Fibroblast of skin of left biceps (primary cell): ENCODE measurements at places on chromosomes 7 and 10.
A peak's percentile ranks its signal among the peaks of the same experiment; 100 is the strongest.

- no peak for DNase-seq
Observed at GRCh38 chr10:12503311-12503710, 154.0 kb downstream of the CAMK1D start.

DNA sequence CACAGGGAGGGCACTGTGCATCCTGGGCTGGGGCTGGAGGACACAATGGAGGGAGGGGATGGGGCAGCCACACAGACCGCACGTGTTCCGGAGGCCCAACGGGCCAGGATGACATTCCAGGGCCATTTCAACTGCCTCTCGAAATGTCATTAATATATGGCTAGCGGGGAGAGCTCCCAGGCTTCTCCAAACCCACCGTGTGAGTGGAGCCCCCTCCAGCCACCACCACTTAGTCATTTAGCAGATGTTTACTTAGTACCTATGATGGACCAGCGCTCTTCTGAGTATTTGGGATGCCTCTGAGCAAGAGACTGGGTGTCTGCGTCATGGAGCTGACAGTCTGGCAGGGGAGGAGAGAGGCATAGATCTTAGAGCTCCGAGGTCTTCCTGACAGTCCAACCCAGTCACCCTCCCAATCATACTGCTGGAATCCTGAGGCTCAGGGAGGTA, 107.3 kb downstream of the ZMIZ1 start:
- DNase-seq = no peak

GRCh38 chr7:157428554-157428945, 91.7 kb downstream of the DNAJB6 start:
- DNase-seq = no peak

DNA sequence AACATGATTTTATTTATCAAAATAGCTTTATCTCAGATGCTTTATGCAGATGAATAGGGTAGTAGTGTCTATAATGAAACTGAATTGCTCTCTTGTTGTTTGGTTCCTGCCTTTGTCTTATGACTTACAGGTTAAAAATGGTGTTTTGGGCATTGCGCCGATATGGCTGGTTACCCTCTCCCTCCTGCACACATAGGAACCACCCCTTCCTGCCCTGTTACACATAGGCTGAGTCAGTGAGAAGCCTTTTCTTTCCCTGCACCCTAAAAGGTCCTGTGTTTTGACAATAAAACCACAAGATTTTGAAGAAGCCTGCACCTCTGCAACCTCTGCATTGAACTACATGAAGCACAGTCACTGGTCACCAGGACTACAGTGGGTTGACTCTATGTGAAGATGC, 655.8 kb upstream of the ANKRD30A start:
- DNase-seq = no peak

DNA sequence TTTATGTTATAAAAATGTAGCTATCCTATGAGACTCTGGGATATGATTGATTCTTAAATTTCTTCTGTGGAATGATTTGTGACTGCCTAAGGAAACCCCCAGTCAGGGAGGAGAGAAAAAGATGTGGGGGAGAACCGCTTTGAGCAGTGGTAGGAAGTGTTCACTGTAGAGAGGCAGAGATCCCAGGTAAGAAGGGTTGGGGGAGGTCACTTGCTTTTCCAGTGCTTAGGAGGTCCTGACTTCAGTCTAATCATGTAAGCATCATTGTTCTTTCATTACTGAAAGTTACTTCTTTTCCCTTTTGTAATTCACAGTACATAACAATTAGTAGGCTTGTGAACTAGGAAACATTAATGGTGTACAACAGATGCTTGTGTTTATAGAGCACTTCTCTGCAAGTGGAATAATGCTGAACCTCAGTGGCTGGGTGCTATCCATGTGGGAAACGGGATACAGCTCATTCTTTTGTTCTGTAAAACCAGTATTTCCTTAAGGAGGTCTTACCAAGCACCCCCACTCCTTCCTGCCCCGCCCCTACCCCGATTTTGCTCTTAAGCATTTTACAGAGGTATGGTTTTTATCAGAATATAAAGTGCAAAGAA, 165.4 kb downstream of the ST7 start:
- no peak for DNase-seq

GRCh38 chr7:93895859-93896600, 5.5 kb upstream of the TFPI2 start:
- DNase-seq = no peak

GRCh38 chr7:17668122-17668521, 272.2 kb downstream of the SNX13 start:
- DNase-seq = no peak

DNA sequence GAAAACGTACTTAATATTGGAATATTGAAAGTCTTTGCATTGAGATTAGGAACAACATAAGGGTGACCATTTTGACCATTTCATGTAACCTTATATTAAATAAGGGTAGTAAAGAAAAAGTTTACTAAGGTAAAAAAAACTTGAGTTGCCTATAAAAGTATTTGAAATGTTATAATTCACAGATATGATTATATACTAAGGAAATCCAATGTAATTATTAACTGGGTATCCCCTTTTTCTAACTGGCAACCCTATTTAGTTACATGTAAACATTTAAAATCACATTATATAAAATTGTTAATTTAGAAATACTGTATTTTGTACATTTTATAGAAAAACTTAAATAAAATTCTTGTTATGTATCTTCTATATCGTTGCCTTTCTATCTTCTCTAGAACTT, 64.2 kb downstream of the TRIM24 start:
- no peak for DNase-seq

- no peak for DNase-seq
Observed at GRCh38 chr7:155917836-155918430, 105.7 kb upstream of the SHH start.

DNA sequence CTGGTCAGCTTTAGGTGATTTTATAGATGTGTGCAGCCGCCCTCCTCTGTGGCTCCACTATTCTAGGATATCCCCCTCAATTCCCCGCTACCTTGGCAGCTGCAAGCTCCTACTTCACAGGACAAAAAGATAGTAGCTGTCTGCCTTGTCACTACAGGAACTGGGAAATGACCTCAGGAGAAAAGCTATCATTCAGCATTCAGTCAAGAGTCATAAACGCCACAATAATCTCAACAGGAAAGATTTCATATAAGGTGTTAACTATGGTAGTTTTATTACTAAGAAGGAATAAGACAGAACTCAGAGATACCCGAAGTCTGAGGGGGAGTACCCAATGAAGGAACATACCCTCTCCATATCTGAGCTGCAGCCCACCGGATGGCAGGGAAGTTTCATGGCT, 63.9 kb downstream of the CRPPA start:
- no peak for DNase-seq

DNA sequence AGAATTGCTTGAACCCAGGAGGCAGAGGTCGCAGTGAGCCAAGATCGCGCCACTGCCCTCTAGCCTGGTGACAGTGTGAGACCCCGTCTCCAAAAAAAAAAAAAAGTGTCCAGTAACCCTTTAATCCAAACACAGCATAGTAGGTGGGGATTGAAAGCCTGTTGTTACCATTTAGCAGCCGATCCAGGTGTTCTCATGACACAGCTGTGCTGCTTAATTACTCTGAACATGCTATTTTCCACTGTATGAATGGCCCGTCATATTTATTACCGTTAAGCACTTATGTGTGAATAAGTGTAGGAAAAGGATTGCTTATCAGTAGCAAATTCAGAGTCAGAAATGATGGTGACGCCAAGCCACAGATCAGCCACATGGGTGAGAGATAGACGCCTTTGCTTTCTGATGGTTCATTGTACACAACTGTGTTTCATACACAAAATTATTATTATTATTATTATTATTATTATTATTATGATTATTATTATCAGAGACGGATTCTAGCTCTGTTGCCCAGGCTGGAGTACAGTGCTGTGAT, 11.6 kb upstream of the ORAI2 start:
- no peak for DNase-seq

GRCh38 chr7:115980159-115980558, 50.4 kb downstream of the TFEC start:
- DNase-seq = no peak

DNA sequence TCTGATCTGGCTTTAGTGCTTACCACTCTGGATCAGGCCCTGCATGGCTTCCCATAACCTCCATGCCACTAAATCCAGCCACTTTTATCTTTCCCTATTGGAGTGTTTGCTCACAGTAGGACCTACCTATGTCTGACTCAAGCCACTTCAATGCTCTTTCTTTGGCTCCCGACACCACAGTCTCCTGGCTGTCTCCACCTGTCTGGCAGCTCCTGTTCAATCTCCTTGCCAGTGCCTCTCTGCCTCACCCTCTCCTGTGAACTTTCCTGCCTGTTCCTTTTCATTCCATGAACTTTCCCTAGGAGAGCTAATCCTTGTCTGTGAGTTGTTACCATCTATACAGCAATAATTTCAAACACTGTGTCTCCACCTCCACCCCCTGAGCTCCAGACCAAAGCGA, 82.6 kb upstream of the UCN3 start:
- no peak for DNase-seq

GRCh38 chr10:42887734-42888503, 105.3 kb downstream of the BMS1 start:
- DNase-seq = no peak

GRCh38 chr7:6246251-6246917, 26.0 kb downstream of the CYTH3 start:
- DNase-seq = no peak

DNA sequence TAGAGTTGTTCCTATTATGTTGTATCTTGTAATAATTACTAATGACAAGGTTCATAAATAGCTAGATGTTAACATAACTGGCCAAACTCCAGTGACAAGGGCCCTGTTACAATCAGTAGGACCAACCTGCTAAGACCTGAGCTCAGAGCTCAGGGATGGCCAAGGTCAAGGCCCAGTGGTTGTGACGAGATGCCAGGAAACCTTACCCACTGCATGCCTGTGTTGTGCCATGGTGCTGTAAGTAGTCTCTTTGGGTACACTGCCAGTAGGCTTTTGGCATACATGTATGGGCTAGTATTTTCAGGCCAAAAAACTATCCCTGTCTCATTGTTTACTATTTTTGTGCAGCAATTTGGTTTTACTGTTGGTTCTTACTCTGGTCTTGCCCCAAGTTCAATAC, 7.9 kb upstream of the IDI2 start:
- DNase-seq = no peak

DNA sequence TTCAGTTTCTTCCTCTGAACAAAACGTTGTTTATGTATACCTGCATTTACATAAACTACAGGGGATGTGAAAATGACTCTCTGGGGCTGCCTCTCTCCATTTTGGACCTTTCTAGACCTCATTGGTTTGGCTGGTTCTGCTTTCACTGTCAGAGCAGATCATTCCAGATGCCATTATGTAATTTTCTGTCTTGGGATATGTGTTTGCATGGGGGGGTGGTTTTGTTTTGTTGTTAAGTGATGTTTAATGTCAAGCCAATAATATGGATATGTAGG, 172.4 kb downstream of the LRRC4 start:
- DNase-seq = no peak

DNA sequence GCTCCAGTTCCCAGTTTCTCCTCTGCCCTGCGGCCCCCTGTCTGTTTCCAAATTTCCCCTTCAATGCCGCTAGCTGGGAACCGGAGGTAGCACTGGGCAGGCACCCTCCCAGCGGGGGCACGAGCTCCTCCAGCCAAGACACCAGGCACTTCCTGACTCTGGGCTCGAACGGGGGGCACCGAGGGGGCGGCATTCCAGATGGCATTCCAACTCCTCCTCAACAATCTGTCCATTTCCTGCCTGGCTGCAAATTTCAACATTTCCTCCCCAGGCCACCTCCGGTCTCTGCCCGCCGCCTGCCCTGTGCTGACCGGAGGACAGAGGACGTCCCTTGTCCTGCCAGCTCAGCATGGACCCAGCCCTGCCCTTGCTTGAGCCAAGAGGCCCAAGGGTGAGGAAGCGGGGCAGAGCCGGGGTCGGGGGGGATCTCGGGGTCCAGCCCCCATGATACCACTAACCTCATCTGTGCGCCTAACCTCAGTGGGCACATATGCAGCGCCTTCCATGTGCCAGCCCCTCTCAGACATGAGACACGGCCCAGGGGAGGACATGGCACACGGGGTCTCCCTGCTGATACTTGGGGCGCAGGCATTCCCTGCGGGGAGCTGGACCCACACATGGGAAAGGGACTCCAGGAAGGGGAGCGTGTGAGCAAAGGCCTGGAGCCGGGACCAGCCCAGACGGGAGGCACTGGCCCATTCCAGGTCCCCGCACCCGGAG, 58.0 kb downstream of the PDGFA start:
- DNase-seq = no peak

- no peak for DNase-seq
Observed at GRCh38 chr7:85630904-85631600, 444.2 kb upstream of the SEMA3D start.

DNA sequence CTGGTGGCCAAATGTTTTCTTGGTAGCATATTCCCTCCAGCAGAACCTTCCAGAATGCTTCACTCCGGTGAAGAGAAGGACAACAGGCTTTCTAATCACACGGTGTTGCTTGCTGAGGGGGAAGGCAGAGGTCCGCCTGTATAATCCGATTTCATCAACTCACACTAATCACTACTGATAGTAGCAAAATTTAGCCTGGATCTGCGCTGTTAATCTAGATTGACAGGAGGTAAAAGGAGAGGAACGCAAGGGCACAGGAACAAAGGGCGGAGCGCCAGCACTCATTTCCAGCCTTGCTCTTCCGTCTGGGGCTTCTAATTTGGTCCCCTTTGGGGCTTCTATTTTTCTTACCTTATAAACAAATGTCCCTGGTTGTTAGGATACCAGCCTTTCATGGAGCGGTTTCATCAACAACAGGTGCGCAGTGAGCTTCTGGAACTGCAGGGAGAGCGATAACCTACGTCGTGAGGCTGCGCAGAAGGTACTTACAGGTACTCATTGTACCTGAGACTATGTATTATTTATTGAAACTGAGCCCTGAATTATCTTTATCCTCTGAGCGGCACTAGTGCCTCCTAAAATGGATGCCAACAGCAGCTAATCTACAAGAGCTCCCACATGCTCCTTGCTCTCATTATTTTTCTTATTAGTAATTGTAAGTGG, 150.6 kb downstream of the CACNB2 start:
- no peak for DNase-seq

GRCh38 chr10:102605712-102606111, 38.6 kb upstream of the TRIM8 start:
- DNase-seq = no peak

DNA sequence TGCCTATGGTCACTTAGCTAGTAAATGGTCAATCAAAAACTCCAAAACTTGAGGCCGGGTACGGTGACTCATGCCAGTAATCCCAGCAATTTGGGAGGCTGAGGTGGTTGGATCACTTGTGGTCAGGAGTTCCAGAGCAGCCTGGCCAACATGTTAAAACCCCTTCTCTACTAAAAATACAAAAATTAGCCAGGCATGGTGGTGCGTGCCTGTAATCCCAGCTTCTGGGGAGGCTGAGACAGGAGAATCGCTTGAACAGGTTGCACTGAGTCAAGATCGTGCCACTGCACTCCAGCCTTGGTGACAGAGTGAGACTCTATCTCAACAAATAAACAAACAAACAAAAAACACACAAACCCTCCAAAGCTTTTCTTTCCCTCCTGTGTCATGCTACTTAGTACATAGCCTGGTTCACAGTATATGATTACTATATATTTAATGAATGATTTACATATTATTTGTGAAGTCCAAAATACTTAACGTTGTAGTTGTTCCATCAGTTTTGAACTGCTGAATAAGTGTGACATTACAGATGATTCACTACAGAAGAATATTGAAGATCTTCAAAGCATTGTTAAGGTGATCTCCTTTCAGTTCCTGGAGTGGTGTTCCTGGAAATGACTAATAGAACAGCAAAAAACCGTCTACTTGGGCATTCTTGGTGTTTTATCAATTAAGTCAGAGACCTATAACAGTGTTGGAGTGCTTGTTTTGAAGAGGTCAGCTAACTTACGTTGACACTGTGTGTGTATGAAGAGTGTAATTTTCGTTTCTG, 72.9 kb downstream of the ADK start:
- DNase-seq = no peak

- peak; percentile 99 for DNase-seq
Observed at GRCh38 chr7:130960208-130960988, 226.4 kb upstream of the KLF14 start.
